ENCODE measurements at places on chromosomes 7 and 10.

- DNase-seq: no peak
Observed at GRCh38 chr7:98568891-98569290, 48.2 kb upstream of the NPTX2 start.

DNA sequence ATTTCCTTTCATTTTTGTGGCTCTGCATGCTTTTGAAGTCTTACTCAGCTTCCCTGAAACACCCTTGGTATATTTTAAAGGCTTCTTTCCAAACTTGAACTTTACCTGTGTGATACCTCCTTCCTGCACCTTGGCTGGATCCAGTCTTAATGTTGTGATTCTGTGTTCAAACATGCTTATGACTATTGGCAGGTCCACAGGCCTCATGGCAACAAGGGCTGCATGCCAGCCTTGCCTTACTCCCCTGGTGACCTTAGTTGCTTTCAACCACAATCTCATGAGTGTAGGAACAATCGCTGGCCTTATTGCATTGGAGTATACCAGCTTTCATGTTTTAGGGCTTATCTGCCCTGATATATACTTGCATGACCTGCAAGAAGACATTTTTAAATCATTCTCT lies 238.7 kb downstream of the KIF20B start:
- no peak for DNase-seq

- DNase-seq: no peak
Observed at GRCh38 chr7:34842782-34843181, 184.8 kb downstream of the NPSR1 start.

DNA sequence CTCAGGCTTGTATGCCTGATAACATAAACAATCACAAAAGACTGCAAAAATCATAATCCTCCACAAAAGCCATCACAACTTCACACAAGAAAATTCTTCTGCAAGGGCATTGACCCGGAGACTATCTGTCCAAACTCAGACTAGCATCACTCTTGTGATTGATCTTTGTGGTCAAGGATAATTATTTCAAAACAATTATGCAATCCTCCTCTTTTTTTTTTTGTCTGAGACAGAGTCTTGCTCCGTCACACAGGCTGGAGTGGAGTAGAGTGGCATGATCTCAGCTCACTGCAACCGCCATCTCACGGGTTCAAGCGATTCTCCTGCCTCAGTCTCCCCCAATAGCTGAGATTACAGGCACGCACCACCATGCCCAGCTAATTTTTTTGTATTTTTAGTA lies 22.2 kb downstream of the CDNF start:
- DNase-seq: no peak

DNA sequence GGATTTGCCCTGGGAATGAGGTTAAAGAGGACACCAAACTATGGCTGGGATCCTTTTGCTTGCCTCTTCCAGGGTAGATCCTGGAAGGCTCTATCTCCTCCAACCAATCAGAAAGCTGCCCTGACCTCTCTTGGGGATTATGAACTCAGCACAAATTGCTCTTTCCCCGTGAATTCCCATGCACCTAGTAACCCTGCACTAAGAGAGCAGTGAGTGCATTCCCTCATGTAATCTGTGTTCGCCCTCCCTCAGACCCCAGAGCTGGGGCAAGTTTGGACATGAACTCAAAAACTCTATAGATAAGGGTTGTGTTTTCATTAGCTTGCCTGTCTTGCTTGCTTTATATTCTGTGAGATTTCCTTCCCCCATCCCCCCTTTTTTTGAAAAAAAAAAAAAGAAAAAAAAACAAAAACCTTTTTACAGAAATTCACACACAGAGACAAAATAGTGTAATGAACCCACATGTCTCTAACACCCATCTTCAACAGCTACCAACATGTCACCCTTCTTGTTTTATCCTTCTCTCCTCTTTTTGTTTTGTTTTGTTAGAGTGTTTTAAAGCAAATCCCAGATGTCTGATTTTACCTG lies 225.5 kb upstream of the TCF7L2 start:
- no peak for DNase-seq

DNA sequence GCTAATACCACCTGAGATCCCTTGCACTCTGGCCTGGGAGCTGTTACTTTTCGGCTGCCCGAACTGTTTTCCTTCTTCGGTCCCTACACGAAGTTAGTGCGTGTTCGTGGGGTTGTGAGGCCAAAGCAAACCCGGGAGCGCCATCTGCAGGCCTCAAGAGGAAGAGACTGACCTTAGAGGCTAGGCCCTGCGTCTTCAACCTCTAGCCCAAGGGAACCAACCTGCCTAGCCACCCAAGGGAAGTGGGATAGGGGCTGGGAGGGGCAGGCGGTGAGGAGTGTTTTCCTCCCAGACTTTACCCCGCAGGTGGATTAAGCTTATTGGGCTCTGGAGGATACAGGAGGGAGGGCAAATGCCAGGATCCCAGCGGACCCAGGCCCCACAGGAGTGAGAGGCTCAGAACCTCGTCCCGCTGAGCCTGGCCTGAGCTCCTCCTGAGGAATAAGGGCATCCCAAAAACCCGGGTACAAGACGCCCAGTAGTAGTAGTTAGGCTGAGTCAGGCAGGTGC lies 1.7 kb upstream of the PAX2 start:
- DNase-seq: peak; percentile 8

GRCh38 chr7:45223728-45224630 lies 66.4 kb downstream of the RAMP3 start:
- no peak for DNase-seq

DNA sequence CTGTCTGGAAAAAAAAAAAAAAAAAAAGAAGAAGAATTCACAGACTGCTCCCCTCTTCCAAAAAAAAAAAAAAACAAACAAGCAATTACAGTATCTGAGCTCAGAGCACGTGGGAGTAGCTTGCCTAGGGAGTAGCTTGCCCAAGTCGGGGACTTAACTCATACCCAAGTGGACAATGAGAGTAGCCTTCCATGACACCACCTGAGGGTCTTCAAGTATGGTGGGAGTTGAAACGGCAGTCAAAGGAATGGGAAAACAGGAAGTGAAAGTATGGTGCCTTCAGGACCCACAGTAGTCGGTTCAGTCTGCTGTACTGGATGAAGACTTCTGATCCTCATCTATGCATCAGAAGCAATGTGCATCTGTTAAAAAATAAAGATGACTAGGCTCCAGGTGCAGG lies 10.6 kb downstream of the VOPP1 start:
- DNase-seq: no peak

GRCh38 chr7:94087664-94088352 lies 83.7 kb upstream of the BET1 start:
- no peak for DNase-seq

GRCh38 chr10:61869774-61870525 lies 31.5 kb upstream of the ARID5B start:
- no peak for DNase-seq

- no peak for DNase-seq
Observed at GRCh38 chr10:58326967-58327381, 7.8 kb upstream of the UBE2D1 start.

- no peak for DNase-seq
Observed at GRCh38 chr10:613271-614138, 76.0 kb downstream of the DIP2C start.

DNA sequence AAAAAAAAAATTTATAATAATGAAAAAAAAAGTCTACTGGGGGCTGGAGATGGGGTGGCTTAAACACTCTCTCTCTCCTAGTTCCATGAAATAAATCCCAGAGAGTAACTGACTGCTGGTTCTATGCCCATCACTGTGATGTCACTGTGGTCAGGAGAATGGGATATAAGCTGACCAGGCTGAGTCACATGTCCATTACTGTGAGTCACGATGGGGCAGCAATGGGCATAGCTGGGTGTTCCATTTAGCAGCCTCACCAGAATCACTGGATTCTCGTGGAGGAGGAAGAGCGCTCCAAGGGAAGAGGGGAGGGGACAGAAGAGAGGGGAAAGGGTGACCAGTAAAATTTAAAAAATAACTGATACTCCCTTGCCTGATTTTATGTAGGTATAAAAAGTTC lies 37.1 kb downstream of the MASTL start:
- DNase-seq: no peak

DNA sequence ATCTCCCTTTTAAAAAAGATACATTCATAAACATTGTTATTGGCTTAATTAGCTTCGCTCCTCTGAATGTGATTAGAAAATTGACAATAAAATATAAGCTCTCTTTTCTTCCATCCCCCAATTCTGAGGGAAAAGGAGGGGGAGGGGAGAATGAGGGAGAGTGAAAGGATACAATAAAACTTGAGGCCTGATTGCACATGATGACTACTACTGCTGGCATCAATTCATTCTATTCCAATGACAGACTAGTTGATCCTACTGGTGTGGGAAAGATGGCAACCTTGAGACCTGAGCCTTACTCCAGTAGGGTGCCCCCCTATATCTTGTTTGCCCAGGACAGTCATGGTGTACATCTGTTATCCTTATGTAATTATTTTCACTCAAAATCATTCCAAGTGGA lies 4.5 kb upstream of the IQUB start:
- DNase-seq: no peak

DNA sequence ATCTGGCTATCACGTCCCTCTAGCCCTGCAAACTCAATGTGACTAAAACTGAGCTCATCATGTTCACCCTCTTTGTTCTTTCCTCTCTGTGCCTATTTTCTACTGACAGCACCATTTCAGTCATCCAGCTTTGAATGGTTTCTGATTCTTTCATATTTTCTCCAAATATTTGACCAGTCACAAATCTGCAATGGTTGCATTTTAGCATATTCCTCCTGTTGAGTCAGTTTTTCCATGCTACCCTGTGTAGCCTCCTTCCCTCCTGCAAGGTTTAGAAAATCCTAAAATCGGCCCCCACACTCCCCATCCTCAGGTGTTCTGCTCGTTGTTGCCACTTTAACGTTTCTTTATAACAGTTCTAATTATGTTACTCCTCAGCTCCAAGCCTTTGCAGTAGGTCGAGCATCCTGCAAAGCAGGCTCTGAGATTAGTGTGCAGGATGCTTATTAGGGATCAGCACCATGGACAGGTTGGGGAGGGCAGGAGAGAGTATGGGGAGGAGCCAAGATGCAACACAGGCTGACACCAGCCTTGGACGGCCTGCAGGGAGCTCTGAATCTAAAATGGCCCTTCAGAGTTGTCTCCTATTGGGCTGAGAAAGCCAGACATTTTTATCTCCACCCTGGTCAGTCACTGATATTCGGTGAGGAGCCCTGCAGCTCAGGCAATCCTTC lies 531.0 kb upstream of the COBL start:
- no peak for DNase-seq

GRCh38 chr10:62919776-62920175 lies 103.6 kb upstream of the EGR2 start:
- DNase-seq: no peak

DNA sequence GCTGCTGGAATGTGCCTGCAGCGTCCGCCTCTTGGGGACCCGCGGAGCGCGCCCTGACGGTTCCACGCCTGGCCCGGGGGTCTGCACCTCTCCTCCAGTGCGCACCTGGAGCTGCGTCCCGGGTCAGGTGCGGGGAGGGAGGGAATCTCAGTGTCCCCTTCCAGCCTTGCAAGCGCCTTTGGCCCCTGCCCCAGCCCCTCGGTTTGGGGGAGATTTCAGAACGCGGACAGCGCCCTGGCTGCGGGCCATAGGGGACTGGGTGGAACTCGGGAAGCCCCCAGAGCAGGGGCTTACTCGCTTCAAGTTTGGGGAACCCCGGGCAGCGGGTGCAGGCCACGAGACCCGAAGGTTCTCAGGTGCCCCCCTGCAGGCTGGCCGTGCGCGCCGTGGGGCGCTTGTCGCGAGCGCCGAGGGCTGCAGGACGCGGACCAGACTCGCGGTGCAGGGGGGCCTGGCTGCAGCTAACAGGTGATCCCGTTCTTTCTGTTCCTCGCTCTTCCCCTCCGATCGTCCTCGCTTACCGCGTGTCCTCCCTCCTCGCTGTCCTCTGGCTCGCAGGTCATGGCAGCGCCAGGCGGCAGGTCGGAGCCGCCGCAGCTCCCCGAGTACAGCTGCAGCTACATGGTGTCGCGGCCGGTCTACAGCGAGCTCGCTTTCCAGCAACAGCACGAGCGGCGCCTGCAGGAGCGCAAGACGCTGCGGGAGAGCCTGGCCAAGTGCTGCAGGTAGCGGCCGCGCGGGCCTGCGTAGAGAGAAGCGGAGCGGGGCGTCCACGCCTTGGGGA lies 645 bp downstream of the SLC26A4 start:
- no peak for DNase-seq

GRCh38 chr10:44859546-44860285 lies 51.4 kb upstream of the TMEM72 start:
- DNase-seq: no peak

DNA sequence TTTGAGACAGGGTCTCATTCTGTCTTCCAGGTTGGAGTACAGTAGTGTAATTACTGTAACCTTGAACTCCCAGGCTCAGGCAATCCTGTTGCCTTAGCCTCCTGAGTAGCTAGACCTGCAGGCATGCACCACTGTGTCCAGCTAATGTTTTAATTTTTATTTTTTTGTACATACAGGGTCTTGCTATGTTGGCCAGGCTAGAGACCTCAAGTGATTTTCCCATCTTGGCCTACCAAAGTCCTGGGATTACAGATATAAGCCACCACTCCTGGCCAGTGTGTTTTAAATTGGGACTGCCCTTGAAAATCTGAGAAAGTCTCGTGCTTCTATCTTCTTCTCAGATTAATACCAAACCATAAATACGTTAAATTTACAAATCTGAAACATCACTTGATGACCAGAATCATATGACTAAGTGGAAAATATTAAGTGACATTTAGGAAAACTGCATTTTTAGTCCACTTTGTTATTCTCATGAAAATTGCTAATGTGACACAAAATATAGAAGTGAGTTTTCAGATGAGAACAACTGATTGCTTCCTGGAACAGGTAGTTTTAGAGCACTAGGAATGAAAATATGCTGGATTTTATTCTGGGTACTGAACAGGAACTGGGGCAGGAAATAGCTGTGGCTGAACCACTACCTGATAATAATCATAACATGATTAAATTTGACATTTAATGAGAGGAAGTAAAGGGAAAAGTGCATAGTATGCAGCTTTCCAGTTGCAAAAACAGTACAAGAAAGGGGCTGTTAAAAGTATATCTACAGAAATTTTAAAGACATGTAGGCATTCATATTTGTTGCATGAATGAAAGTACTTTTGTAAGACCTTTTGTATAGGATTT lies 4.2 kb downstream of the PHTF2 start:
- no peak for DNase-seq

DNA sequence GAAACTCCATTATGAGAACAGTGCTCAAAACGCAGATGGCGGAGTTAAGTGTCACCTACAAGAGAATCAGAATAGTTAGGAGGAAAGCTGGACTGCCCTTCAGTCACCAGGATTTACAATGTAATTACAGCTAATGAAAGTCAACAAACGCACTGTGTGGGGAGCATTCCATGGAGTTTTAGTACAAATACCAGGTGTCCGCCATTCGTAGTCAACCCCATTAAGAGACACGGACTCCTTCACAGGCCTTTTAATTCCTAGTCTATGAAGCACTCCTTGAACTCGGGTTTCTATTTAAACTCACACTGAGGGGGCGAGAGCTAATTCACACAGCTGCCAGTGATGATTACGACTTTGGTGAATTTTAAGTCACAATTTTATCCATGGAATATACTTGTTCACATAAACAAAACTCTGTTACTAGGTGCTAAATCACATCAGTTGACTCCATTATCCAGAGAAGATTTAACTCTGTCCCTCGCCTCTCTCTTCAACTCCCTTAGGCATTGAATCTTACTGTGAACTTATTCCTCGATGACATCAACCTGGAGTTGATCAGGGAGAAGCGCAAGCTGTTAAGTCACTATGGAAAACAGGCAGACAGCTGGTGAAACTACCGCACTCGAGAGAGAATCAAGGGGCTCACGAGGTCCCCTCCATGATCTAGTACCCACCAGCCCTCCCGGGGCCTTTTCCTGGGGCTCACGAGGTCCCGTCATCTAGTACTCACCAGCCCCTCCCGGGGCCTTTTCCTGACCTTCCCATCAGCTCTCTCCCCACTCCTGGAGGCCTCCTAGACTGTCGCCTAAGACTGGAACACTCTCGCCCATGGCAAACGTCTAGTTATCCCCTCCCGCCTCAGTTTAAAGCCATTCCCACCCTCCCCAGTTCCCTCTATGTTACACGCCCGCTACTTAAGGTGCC lies 1.5 kb downstream of the ZFAND2A start:
- DNase-seq: no peak
